HCT116 (cell line): ENCODE measurements at places on chromosomes 3 and 15.

DNA sequence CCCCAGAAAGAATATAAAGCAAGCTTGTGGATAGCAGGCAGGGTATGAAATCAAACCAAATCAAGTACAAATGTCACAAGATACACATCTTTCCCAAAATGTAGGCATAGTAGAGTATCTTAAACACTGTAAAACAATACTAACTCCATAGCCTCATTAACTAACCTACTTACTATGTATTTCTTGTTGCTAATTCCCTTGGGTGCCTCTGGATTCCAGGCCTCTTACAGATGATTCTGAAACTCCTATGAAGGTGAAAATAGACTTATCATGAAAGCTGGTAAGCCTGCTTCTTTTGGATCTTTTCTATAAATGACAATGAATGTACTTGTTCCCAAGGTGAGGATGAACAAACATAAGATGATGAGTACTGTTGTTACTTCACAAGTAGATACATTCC lies 93.8 kb downstream of the FRMD5 start:
- H3K36me3 ChIP-seq = no peaks in the 10 kb centered on the region
- H3K27ac ChIP-seq = peak overlapping the region; percentile 72; the same call in 1 of the 2 replicates
- peaks cover 72% of the 10 kb centered on the region for H3K4me1 ChIP-seq
- H3K4me3 ChIP-seq = no peak overlapping the region

DNA sequence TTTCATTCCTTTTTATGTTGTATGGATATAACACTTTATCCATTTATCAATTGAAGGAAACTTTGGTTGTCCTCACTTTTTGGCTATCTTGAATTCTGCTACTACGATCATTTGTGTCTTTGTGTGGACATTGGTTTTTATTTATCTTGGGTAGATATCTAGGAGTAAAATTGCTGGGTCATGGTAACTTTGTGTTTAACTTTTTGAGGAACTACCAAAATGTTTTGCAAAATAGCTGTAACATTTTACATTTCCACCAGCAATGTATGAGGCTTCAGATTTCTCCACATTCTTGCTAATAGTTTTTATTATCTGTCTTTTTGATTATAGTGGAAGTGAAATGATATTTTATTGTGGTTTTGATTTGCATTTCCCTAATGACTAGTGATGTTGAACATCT lies 55.6 kb downstream of the TLNRD1 start:
- H3K4me3 ChIP-seq = no peak overlapping the region
- no peak for DNase-seq
- H3K27me3 ChIP-seq = no peaks in the 10 kb centered on the region
- H3K27ac ChIP-seq = no peak overlapping the region

DNA sequence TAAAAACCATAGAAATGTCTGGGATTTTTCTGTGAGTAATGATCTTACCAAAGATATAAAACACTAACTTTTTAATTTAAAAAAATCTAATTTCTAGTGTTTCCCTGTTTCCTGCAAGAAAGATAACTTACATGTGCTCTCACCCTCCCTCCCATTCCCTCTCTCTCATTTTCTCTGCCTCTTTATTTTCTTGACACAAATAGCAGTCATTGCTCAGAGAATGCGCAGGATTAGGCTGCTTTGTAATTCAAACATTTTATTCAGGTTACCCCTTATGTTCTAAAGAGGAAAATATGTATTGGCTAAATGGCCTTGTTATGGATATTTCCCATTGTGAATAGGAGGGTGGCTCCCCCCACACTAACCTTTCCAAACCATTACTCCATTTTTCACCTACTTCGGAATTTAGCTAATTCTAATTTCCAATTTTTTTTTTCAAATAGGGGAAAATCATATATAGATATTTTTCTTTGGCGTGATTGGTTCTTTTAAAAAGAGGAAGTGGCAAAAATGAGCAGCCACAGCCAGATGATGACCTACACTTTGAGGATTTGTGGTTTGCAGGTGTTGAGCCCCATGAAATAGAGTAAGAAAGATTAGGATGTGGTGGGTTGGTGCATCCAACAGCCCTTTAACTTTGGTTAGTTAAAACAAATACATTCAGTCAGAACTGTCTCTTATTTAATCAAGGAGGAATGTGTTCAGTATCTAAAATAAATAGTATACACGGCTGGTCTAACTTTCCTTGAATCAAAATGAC lies 554.4 kb downstream of the IGSF11 start:
- no peak overlapping the region for H3K4me3 ChIP-seq
- no peak overlapping the region for H3K27ac ChIP-seq
- H3K36me3 ChIP-seq = no peaks in the 10 kb centered on the region
- no peaks in the 10 kb centered on the region for H3K27me3 ChIP-seq
- DNase-seq = no peak
- peaks cover 15% of the 10 kb centered on the region; the same call in 1 of the 2 replicates for H3K4me1 ChIP-seq

DNA sequence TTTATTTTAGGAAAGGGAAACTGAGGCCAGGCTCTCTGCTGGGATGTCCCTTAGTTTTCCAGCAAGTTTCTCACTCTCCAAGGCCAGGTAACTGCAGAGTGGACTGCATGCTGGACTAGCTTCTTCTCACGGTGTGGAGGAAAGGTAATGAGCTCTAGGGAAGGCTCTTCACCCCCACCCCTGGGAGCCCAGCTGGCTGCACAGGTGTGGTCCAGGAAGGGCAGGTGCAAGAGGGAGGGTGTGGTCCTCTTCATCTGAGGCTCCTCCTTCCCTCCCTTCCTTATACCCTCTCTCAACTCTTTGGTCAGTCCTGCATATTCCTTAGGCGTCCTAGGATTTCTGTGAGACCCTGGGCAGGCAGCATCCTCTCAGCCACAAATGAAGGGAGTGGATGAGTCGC lies 33.9 kb downstream of the RNU5B-1 start:
- H3K27ac ChIP-seq = no peak overlapping the region
- no peaks in the 10 kb centered on the region for H3K4me1 ChIP-seq
- no peaks in the 10 kb centered on the region for H3K36me3 ChIP-seq
- H3K4me3 ChIP-seq = no peak overlapping the region
- DNase-seq = no peak

DNA sequence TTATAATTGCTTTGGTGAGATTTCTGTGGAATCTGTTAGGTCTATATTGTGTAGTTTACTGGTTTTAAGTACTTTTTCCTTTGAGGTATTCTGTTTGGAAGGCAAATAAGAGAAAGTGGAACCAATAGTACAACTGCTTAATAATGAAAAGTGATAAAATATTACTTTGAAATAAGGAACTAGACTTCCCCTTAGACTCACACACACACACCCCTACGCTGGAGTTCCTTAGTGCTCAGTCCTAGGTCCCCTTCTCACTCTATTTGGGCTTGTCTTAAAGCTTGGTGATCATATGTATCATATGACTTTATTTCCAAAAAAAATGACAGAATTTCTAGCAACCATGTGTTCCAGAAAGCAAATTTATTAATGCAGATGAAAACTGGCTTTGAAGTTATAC lies 494.0 kb upstream of the TGFBR2 start:
- no peaks in the 10 kb centered on the region for H3K36me3 ChIP-seq
- no peak for DNase-seq
- no peak overlapping the region for H3K27ac ChIP-seq
- no peaks in the 10 kb centered on the region for H3K4me1 ChIP-seq
- no peak overlapping the region for H3K4me3 ChIP-seq
